Uterus (tissue), 4 donors: ENCODE measurements at places on chromosomes 7 and 10.

- DNase-seq, result no peak
Observed at GRCh38 chr10:12434277-12434676, 84.9 kb downstream of the CAMK1D start.

GRCh38 chr10:61257136-61257535 lies 196.0 kb downstream of the TMEM26 start:
- no peak for DNase-seq

- no peak for DNase-seq
Observed at GRCh38 chr10:46558392-46559185, 2.1 kb upstream of the GPRIN2 start.

GRCh38 chr10:108624052-108624451 lies 1299.3 kb downstream of the XPNPEP1 start:
- no peak for DNase-seq

GRCh38 chr7:24199978-24200377 lies 84.0 kb upstream of the NPY start:
- no peak for DNase-seq

GRCh38 chr10:111207500-111207899 lies 130.7 kb downstream of the ADRA2A start:
- no peak for DNase-seq

DNA sequence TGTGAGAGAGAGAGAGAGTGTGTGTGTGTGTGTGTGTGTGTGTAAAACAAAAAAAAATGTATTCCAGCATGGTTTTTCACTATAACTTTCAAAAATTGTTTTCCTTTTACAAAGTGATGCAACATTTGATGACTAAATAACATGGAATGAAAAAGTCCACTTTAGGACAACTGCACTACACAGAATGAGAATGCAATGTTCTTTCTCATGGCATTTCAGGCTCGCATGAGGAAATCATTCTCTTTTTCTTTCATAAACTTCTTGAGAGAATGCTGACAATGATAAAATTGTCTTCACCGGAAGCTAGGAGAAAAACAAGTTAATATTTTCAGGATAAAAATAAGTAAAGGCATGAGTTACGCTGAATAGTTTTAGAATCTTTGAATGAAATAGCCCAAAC lies 53.7 kb downstream of the SLC16A12 start:
- DNase-seq, result no peak

GRCh38 chr10:113539789-113540188 lies 13.1 kb upstream of the HABP2 start:
- DNase-seq, result peak; percentile 33

- DNase-seq, result no peak
Observed at GRCh38 chr7:132232406-132232805, 343.9 kb downstream of the PLXNA4 start.

GRCh38 chr10:58267713-58268453 lies at the start of gene IPMK:
Gene IPMK, minus strand, starts transcription at chr10:58267894. Its CDS starts 283 bp downstream, at chr10:58267611.
- DNase-seq, result peak; percentile 88

DNA sequence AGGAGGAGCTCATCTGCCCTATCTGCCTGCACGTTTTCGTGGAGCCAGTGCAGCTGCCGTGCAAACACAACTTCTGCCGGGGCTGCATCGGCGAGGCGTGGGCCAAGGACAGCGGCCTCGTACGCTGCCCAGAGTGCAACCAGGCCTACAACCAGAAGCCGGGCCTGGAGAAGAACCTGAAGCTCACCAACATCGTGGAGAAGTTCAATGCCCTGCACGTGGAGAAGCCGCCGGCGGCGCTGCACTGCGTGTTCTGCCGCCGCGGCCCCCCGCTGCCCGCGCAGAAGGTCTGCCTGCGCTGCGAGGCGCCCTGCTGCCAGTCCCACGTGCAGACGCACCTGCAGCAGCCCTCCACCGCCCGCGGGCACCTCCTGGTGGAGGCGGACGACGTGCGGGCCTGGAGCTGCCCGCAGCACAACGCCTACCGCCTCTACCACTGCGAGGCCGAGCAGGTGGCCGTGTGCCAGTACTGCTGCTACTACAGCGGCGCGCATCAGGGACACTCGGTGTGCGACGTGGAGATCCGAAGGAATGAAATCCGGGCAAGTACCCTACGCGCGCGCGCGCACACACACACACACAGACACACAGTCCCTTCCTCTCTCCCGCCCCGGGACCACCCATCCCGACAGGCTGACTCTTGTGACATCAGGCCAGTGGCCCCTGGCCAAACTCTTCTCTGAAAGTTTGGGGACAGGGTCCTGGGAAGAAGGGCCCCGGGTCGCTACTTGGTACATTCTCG lies 538 bp downstream of the TRIM8 start:
- DNase-seq, result peak; percentile 80

DNA sequence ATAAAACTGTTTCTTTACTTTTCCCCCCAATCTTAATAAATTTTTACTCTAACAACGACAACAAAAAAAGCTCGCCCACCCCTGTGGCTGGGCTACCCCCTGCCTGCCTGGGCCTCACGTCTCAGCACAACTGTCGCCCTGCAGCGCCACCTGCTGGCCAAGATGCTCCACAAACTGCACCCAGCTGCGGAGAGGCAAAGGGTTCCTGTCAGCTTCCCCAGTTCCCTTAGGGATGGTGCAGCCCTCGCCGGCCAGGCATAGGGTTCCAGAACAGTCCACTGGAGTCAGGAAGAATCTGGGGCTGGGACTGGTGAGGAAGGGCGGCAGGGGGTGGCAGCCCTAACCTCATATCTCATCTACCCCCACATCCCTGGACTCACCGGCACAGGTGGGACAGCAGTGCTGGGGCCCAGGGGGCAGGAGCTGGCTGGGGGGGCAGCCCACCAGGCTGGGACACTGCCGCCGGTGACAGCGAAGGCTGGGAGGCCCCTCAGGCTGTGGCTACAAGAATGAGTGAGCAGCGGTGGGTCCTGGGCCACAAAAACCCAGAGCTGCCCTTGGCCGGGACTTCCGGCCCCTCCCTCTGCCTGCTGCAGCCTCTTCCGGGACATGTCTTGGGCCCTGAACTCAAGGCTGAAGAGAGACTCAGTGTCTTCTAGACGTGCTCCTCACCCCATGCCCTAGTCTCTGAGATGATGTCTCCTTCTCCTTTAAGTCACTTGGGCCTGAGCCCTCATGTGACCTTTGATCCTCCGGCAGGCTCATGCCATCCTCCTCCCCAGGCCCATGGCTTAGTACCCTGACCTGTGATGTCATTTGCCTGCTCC lies 21.2 kb downstream of the ATP6V1F start:
- DNase-seq, result peak; percentile 74

GRCh38 chr10:29446327-29446726 lies 157.5 kb downstream of the LYZL1 start:
- no peak for DNase-seq

- DNase-seq, result no peak
Observed at GRCh38 chr7:158186864-158187693, 400.5 kb downstream of the PTPRN2 start.

- DNase-seq, result no peak
Observed at GRCh38 chr10:91219371-91220193, 881 bp upstream of the PCGF5 start.

GRCh38 chr7:131964203-131964602 lies 407.8 kb upstream of the PODXL start:
- no peak for DNase-seq

GRCh38 chr7:11810043-11810625 lies 21.9 kb downstream of the THSD7A start:
- no peak for DNase-seq

DNA sequence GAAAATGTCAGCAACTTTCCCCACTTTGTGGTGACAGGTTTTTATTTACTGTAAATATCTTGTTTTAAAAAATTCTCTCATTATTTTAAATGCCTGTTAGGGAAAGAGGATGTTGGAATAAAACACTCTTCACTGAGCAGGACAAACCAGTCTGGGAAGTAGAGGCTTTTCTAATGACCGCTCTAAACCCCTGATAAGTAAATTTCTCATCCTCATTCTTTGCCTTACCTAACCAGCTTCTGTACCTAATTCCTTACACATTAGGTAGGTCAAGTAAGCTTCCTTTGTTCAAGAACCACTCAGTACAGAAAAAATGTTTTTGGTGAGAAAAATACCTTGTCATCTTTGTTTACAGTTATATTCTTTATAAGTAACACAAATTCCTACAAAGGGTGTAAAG lies 143.6 kb downstream of the GPR85 start:
- no peak for DNase-seq

DNA sequence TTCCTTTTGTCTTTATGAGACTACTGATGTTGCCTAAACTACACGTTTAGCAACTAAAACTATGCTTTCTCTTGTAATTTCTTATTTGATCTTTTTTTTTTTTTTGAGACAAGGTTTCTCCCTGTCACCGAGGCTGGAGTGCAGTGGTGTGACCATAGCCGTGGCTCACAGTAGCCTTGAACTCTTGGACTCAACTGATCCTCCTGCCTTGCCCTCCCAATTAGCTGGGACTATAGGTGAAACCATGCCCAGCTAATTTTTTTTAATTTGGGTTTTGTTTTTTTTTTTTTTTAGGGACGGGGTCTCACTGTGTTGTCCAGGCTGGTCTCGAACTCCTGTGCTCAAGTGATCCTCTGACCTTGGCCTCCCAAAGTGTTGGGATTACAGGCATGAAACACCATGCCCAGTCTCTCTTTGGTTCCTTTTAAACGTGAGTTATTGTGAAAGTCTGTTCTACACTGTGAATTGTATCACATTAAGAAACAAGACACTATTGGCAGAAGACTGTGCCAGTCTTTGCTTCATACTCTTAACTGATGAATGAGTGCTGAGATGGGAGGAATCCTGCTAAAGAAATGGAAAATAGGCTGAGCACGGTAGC lies 6.4 kb downstream of the TMEM248 start:
- DNase-seq, result no peak

DNA sequence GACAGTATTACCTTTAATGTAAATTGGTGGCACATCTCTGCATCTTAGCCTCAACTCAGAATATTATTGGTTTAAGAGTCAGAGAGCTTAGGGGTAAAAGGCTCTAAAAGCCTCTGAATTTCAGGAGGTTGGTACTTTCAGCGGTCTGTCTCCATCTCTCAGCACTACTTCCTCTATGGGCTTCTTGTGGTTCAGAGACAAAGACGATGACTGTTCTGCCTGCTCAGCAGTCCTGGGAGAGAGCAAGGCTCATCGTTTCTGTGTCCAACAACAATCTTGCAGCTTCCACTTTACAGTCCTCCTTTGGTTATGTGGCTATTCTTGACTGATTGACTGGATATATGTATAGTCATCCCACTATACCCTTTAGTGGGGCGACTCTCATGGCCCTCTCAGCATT lies 394.7 kb downstream of the AUTS2 start:
- DNase-seq, result no peak

GRCh38 chr7:78594156-78594555 lies 795.6 kb downstream of the PHTF2 start:
- DNase-seq, result no peak

GRCh38 chr7:67251986-67252558 lies 255.4 kb downstream of the TYW1 start:
- DNase-seq, result no peak

GRCh38 chr10:70943841-70944466 lies 55.6 kb upstream of the PCBD1 start:
- DNase-seq, result no peak

DNA sequence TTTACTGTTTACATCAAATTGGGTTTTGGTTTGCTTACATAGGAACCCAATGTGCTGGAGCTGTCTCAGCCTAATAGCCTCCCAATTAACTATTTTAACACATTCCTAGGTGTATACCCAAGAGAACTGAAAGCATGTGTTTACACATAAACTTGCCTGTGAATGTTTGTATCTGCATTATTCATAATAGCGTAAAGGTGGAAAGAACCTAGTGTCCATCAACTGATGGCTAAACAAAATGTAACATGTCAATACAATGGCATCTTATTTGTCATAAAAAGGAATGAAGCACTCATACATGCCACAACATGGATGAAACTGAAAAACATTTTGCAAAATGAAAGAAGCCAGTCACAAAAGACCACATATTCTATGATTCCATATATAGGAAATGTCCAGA lies 160.6 kb upstream of the EEPD1 start:
- no peak for DNase-seq

DNA sequence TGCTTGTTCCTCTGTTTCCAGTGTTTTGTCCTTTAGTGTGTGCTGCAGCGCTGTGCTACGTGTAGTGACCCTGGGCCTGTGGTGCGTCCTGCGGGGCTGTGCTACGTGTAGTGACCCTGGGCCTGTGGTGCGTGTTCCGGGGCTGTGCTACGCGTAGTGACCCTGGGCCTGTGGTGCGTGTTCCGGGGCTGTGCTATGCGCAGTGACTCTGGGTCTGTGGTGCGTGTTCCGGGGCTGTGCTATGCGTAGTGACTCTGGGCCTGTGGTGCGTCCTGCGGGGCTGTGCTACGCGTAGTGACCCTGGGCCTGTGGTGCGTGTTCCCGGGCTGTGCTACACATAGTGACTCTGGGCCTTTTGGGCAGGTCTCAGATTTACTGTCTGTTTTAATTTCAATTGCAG lies 60.1 kb downstream of the INPP5A start:
- DNase-seq, result no peak

GRCh38 chr10:107657851-107658250 lies 493.3 kb upstream of the SORCS1 start:
- DNase-seq, result no peak

GRCh38 chr10:99232360-99232999 lies 3.2 kb downstream of the HPSE2 start:
- no peak for DNase-seq

GRCh38 chr7:110454713-110455112 lies 636.2 kb upstream of the LRRN3 start:
- DNase-seq, result no peak

GRCh38 chr10:6757158-6757557 lies 177.1 kb upstream of the PRKCQ start:
- no peak for DNase-seq

DNA sequence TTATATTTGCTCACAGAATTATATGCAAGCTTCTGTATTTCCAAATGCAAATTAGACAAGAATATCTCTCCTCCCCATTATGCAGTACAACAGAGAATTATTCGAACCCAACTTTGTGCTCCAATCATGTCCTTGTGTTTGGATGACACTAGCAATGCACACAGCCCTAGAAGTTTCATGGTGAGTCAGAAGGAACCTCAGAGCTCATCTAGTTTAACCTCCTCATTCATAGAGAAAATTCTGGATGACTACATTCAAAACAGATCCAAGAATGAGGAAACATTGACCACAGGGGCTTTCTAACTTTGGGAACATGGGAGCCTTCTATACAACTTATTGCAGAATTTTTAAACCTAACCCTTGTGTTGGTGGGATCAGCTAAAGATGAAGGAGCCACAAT lies 12.8 kb upstream of the ARID5B start:
- no peak for DNase-seq

DNA sequence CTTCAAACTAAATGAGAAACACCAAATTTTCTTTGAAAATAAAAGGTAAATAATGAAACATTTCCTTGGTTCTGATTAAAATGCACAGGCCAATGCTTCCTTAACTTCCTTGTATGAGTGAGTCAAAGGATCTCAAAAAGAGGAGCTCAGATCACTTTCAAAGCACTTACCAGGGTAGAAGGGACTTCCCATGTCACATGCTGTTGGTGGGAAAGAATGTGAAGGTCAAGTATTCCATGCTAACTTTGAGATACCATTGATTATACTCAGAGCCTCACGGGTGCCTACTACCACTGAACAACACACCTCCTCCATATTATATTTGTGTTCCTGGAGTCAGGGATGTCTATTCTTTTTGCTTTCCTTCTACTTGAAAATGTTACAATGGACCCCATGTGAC lies 233.5 kb upstream of the KIAA1217 start:
- no peak for DNase-seq
